Suppressor macrophage treated with lipopolysaccharide for 1 hour (primary cell): ENCODE measurements at places on chromosomes 12 and 14.

DNA sequence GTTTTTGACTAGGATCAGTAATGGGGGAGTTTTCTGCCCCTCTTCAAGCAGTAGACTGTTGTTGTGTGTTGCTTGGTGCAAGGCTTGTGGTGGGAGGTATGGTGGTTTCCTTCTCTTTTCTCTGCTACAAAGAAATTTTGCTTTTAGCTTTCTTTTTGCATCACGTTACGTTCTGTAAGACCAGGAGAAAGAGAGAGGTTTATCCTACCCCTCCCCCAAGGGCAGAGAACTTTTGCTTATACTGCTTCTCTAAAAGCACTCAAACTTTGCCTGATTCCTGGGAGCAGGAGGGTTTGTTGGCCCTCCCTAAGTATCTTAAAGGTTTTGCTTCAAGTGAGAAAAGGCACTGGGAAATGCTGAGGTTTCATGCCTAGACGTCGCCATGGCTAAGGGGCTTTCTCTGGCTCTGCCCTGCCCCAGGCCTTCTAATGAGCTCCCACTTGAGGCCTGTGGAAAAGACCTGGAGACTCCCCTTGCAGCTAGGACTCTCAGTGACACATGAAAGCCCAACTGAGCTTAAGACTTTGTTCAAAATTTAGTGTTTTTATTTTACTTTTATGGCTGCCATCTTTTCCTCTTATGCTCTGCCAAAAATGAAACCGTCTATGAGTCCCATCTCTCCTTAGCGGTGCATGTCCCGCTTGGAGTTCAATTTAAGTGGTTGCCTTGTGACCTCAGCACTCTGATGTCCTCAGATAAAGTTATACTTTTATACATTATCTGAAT lies 49.2 kb downstream of the EIF2S3B start:
- no peak for DNase-seq

- DNase-seq, result peak; percentile 24
Observed at GRCh38 chr12:59164991-59165718, 244.9 kb upstream of the LRIG3 start.

DNA sequence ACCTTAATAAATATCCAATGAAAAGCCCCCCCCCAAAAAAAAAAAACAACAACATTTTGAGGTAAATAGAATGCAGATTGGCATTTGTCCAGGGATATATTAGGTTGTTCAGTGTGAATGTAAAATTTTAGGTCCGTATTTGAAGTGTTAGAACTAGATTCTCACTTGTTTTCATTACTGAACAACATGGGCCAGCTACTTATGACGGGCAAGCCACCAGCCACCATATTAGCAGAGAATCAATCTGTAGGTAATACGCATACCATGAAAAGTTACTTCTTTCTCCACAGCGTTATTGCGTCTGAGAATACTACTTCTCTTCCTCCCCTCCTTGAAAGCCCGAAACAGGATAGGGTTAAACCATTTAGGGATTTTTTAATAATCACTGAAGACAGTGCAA lies 5.4 kb downstream of the FLRT2 start:
- DNase-seq, result no peak

- no peak for DNase-seq
Observed at GRCh38 chr12:85309125-85309566, 29.1 kb downstream of the ALX1 start.

DNA sequence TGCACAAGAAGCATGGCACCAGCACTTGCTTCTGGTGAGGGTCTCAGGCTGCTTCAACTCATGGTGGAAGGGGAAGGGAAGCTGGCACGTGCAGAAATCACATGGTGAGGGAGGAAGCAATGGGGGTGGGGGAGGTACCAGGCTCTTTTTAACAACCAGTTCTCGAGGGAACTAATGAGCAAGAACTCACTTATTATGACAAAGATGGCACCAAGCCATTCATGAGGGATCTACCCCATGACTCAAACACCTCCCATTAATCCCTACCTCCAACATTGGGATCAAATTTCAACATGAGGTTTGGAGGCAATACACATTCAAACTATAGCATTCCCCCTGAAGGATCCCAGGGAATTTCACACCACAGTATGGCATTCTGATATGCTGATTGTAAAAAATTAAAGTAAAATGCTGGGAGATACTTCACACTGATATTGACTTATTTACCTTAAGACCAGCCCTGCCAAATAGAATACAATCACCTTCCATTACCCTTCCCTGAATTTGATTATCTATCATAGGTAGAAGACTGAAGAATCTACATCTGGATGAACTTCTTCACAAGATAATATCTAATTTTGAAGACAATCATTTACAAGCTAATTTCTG lies 201.7 kb upstream of the PLXNC1 start:
- no peak for DNase-seq

- peak; percentile 82 for DNase-seq
Observed at GRCh38 chr12:48940181-48940580, 14.9 kb upstream of the FKBP11 start.

- DNase-seq, result no peak
Observed at GRCh38 chr14:104974665-104975390, 3.3 kb downstream of the AHNAK2 start.

- DNase-seq, result no peak
Observed at GRCh38 chr12:113010701-113011100, 32.4 kb downstream of the OAS2 start.

DNA sequence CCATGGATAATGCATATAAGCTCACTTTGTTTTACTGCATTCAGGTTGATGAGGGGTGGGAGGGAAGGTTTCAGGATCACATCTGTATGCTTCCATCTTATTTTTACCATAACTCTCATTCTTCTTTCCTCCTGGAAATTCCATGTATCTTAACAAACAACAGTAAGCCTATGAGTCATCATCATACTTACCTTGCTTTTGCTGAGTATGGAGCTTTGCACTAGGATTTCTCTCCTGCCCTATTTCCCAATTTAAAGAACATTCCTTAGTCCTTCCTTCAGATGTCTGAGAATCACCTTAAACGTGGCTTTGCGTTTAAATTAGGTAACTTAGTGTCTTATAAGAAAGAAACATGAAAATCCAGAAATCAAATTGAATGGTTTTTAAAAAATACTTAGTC lies 1.6 kb upstream of the CLEC14A start:
- DNase-seq, result no peak

DNA sequence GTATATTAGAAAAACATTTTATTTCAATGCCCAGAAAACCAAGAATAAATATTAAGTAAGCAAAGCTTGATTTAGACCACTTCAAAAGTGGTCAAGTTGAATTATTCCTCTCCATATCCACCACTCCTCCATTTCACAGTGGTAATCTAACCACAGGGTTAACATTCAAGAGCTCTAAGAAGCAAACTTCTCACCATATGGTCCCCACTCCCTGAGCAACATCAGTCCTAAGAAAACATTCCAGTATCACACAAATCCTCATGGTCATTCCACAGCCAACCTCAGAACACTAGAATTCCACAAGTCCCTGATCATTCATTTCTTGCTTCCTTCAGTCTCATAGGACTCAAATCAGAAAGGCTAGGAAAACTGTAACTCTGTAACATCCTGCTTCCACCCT lies 47.9 kb downstream of the ST8SIA1 start:
- no peak for DNase-seq

- DNase-seq, result no peak
Observed at GRCh38 chr14:65095633-65096205, 6.6 kb downstream of the MAX start.

DNA sequence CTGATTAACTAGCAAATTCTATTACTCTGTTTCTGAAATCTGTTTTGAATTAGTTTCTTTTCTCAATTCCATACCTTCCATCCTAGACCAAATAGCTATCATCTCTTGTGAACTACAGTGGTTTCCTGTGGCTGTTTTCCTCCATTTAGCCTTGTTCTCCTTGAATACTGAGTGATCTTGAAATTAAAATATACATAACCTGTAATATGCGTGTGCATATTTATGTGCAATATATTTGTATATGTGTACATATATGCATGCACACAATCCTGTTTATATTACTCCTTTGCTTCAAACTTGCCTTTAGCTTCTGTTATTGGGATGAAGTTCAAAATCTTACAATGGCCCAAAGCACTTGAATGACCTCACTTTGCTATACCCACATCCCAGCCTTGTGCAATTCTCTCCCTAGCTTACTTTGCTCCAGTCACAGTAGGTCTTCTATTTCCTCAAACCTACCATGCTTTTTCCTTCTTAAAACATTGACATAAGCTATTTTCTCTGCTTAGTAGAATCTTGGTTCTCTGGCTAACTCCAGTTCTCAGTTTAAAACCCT lies 99.5 kb downstream of the OTOGL start:
- DNase-seq, result no peak

DNA sequence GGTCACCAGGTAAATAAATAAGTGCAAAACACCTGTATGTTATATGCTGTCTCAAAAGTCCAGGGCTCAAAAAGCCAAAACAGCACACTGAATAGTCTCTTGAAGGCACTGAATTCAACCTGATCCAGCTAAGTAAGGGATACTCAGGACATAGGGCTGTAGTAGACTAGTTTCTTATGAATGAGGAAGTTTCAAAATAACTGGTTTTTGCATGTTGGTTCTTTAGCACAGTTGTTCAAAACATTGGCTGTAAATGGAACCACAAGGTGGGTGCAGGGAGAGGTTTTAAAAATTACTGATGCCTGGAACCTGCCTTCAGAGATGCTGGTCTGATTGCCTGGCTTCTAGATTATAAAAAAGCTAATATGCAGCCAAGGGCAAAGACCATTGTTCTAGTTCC lies 34.1 kb downstream of the NDUFA12 start:
- DNase-seq, result no peak

DNA sequence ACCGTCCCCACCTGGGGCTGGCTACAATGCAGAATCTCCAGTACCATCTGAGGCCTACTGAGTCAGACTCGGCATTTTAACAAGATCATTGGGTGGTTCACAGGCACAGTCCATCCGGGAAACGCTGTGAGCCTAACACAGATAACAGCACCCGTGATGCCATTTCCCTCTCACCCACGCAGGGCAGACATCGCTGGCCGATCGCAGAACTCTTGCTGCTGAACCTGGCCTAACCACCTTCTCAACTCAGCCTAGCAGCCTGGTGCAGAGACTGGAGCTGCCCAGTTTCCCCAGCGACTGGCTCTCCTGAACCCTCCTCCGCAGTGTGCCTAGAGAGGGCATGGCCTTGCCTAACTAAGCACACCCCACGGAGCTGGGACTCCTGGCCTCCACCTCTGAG lies 83.3 kb downstream of the NCOR2 start:
- DNase-seq, result no peak

DNA sequence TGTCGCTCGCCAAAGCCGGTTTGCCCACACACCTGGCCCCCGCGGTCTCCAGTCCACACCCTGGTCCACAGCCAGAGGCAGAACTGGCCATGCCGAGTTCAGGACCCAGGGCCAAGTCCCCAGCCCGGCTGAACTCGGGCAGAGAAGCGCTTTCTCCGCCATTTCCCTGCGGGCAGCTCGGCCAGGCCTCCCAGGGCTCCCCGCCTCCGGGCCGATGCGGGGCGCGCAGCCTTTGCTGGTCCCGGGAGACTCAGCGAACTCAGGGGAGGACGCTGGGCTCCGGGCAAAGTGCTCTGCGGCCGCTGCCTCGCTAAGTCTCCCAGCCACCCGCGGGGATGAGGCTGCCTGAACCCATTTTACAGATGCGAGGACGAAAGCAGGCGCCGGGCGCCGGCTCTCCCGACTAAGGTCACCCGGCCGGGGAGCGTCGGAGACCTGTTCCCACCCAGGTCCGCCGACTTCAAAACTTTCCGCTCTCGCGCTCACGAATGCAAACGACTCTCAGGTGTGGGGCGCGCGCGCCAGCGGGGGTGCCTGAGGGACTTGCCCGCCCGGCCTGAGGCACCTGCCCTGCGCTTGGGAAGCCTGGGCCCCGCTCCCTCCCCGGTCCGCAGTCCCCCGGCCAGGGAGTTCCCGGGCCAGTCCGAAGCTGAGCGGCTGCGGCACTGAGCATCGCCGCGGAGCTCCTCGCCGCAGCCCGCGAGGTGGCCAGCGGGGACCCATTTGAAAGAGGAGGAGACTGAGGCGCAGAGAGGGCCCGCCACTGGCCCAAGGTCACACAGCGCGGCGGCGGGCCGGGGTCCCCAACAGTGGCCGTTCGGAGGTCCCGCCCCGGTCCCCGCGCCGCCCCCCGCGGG lies 627 bp downstream of the TESC start:
- peak; percentile 29 for DNase-seq

DNA sequence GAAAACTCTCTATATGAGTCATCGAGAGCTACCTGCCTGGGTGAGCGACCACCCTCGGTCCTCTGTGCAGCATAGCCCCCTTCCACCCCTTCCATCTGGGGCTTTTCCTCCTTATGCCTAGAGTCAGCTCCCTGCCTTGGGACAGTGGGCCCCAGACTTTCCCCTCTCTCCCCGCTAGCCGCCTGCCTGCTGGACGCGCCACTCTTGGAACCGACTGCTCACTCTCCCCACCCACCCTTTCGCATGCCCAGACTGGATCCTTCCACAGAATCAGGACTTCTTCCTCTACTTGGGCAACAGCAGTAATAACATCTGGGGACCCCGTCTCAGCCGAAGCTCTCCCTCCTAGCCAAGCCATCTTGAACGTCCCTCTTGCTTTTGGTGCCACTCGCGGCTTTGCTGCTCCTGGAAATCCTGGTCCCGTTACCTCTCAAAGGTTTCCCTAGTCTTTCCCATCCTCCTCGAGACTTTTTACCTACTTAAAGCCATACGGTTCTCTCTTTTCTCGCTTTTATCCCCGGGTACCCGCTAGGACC lies 671 bp downstream of the ESYT1 start:
- DNase-seq, result peak; percentile 39

GRCh38 chr12:55467836-55468235 lies 2.1 kb downstream of the OR6C70 start:
- peak; percentile 18 for DNase-seq

GRCh38 chr12:131862994-131863710 lies 31.3 kb upstream of the ULK1 start:
- peak; percentile 66 for DNase-seq

GRCh38 chr12:43551971-43552559 lies at the start of gene ADAMTS20:
ADAMTS20 (minus strand) TSS chr12:43552203; CDS start chr12:43551921, 282 bp downstream.
- no peak for DNase-seq

GRCh38 chr12:122051231-122051876 lies 27.2 kb upstream of the MLXIP start:
- no peak for DNase-seq

- no peak for DNase-seq
Observed at GRCh38 chr14:62097824-62098223, 335.6 kb downstream of the SNAPC1 start.

GRCh38 chr12:28893856-28894255 lies 255.2 kb upstream of the FAR2 start:
- no peak for DNase-seq

DNA sequence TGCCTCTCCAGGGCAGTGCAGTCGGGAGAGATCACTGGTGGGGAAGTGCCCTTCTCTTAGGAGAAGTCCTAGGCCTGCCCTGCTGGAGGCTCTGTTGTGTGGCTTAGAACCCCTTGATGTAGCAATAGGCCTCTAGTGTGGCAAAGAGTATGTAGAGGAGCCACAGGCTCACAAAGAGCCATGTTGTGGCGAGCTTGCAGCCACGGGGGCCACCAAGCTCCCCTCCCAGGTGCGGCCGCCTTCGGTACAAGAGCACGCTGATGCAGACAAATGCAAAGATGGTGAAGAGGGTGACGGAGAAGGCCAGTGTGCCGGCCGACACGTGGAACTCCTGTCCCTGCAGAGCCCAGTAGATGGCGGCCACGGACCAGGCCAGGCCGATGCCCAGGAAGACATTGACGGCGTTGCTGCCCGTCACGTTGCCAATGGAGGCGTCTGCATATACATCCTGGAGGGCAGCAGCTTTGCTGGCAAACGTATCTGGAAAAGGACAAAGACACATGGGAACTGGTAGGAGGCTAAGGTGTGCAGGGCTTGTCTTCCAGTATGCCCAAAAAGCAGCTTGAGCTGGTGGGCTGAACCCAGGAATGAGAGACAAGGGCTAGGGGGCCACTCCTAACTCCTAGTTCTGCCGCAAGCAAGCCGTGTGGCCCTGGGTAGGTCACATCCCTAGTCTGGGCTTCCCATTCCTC lies 142.8 kb downstream of the SLC8A3 start:
- DNase-seq, result peak; percentile 9

GRCh38 chr12:93042283-93042682 lies 113.2 kb upstream of the EEA1 start:
- no peak for DNase-seq
